Posterior vena cava (tissue), 2 donors: ENCODE measurements at places on chromosomes 7 and 10.

DNA sequence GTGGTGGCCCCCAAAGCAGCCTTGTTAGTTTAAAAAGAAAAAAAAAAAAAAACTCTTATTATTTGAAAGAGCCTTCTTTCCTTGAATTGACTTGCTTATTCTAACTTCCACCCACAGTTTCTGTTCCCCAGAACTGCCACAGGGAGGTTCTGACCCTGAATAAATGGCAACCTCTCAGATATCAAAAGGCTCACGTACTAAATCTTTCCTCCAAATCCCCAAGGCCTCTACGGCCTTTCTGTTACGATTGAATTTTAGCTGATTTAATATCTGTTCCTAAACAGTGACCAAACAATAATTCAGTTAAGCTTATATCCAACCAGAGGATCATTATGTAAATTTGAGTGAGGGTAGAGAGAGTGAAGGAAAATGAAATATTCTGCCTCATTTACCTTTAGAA is 482.8 kb downstream of the GFRA1 start:
- DNase-seq = no peak

GRCh38 chr10:127418536-127419168 is 130.5 kb upstream of the NPS start:
- DNase-seq = no peak

GRCh38 chr10:70480239-70480861 is 1.8 kb downstream of the PALD1 start:
- no peak for DNase-seq

- no peak for DNase-seq
These were observed 706 bp downstream of the BUB3 start for GRCh38 chr10:123154711-123155505.

DNA sequence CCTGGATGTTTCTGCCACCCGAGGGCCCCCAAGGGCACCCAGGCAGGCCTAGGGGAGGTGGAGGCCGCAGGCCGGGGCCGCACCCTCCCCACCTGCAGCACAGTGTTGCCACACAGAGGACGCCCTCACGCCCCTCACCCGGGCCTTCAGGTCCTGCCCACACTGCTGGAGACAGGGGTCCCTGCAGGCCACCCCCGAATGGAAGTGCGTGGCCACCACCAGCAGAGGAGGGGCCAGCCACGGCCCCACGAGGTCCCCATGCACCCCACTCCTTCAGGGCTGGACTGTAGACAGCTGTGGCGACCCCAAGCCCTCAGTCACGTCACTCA is 35.4 kb downstream of the ADAP1 start:
- peak; percentile 69 for DNase-seq

DNA sequence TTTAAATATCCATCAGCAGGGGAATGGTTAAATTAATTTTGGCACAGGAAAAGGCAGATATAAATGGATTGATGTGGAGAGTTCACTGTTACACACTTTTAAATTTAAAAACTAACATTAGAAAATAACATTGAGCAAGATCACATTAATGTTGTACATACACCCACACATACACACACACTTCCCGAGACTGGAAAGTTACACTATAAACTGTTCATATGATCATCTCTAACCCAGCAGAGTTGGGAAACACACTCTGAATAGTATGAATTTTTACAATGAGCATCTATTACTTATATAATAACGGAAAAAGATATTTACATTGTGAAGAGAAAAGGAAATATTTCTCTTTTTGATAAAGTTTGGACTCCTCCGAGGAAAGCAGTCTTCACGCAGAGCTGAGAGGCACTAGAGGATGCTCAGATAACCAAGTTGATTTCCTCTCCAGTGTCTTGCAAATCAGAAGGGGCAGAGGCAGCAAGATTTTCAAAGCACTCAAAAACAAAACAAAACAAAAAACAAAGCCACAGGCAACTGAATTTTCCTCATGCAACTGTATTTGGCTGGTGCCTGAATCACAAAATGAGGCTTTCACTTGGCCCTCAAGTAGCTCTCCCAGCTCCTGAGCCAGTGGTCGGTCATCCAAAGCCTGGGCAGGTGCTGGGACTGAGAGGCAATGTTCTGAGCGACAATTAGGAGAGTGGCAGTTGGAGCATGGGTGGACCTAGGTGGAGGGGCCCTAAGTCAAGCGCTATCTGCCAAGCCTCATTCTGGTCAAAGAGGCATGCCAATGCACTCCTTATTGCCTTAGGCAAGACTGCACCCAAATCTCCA is 10.5 kb upstream of the GATAD1 start:
- no peak for DNase-seq

DNA sequence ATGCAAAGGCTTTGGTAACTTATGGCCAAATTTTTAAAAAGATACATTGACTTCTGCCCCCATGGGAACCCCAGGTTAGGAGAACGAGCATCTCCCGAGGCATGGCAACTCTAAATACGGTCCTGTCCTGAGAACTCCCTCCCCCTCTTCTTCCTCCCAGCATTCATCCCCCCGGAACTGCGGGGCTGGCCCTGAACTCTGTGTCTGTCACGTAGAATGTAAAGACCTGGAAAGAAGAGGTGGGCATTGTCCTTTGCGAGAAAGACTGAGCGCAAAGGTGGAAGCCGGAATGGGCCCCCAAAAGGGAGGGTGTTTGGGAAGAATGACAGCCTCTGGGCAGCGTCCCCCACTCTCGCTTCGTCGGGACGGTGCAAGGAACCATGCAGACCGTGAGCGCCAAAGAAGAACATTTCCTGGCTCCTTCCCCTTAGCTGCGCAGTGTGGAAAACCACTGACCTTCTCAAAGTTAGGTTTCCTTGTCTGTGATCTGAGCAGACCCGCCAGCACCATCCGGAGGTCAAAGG is 21.0 kb downstream of the SHH start:
- no peak for DNase-seq

GRCh38 chr7:147519062-147519461 is 1071.5 kb upstream of the C7orf33 start:
- no peak for DNase-seq

DNA sequence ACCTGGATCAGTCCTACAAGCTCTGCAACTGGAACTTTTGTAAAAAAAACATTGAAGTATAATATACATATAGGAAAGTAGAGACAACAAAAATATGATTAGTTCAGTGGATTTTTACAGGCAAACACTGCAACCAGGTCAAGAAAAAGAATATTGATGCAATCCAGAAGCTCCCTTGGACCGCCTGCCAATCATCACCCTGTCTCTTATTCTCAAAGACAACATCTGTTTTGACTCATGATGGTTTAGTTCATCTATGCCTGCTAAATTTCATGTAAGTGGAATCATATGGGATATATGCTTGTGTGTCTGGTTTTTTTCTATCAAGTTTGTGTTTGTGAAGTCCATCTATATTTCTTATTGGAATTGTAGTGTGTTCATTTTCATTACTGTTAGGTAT is 7.7 kb upstream of the HYCC1 start:
- DNase-seq = no peak
